Stimulated activated CD4-positive, alpha-beta T cell treated with anti-CD3 and anti-CD28 coated beads, TNF-alpha, amount 100 ng/mL, for 1 hour (primary cell): ENCODE measurements at places on chromosomes 13 and 19.

GRCh38 chr19:19470579-19470978 lies 44.8 kb downstream of the TSSK6 start:
- no peak for DNase-seq

- DNase-seq: no peak
Observed at GRCh38 chr19:42989851-42990250, 36.4 kb downstream of the PSG11 start.

DNA sequence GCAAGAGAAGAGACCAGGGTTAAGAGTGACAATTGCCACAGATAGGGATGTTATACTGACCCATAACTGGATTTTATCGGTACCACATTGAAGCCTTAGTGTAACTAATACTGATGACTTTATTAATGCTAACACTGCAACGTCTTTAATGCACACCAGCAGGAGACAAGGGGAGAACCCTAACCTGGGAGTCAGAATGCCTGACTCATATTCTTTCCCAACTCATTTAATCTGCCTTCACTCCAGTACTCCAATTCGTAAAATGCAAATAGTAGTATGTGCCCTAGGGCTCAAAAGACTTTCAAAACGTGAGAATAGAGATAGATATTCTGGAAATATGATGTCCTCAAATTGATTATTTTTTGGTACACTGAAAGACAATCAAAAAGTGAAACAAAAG lies 62.4 kb downstream of the GPC6 start:
- no peak for DNase-seq

- no peak for DNase-seq
Observed at GRCh38 chr13:39976481-39976880, 321.0 kb downstream of the COG6 start.

DNA sequence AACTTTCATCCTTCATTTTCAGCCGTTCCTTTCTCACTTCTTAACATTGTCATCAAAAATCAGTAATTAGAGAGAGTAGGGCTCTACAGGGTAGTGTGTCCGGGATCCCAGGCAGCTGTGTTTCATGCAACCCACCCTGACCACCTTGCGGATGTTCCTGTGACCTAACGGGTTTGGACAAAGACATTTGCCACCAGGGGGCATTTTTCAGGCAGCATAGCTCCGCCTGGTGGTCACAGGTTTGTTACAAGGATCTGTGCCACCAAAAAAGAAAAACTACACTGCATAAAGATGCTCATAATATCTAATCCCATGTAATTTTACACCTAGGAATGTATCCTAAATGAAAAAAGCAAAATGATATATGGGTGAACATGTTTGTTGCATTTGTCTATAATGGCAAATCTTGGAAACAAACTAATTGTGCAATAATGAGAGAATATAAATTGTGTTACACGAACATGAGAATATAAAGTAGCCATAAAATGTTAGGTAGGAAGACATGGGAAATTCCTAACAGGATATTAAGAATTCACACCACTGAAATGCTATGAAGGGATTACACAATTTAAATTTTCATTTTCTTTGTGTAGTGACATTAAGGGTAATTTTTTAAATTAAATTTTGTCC lies 123.0 kb downstream of the SLC7A1 start:
- DNase-seq: peak; percentile 4

GRCh38 chr13:23433171-23434153 lies at the start of gene SACS:
Gene SACS, minus strand, starts transcription at chr13:23433702. Its CDS starts 22,463 bp downstream, at chr13:23411239.
- no peak for DNase-seq

- no peak for DNase-seq
Observed at GRCh38 chr19:48770266-48770665, 14.9 kb downstream of the FGF21 start.

DNA sequence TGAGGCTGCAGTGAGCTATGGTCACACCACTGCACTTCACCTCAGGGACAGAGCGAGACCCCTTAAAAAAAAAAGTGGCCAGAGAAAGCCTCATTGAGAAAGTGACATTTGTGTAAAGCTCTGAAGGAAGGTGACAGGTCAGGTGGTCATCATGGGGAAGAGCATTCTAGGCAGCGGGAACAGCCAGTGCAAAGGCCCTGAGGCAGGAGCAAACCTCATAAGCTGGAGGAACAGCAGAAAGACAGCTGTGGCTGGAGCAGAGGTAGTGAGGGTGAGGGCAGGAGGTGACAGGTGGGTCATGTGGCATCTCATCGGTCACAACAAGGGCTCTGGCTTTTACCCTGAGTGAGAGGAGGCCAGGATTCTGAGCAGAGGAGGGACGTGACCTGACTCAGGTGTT lies 64.4 kb downstream of the RYR1 start:
- DNase-seq: no peak

DNA sequence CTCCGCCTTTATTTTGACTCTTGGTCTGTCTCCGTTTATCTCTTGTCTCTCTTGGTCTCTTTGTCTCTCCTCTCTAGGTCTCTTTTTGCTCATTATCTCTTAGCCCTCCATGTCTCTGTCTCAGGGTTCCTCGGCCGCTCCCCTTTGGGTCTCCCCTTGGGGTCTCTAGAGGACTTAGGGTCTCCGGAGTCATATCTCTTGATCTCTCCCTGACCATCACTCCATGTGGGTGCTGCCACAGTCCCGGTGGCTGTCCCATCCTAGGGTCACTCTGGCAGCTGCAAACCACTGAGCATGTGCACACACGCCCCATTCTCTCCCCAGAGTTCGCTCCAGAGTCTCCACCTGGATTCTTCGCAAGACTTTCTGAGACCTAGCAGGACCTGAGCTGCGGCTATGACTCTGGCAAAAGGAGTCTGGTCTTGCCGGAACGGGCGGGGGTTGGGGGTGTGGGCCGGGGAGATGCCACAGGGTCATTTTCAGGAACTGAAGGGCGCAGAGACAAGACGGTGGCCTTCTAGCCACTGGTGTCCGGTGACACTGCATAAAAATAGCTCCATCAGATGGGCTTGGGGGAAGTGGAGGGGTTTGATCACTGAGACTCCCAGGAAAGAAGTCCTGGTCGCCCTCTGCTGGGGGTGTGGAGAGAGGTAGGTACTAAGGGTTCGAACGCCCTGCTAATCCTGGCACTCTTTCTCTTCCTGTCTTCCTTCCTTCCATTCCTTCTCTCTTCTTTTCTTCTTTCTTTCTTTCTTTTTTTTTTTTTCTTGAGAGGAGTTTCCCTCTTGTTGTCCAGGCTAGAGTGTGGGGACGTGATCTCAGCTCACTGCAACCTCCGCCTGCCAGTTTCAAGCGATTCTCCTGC lies 1.2 kb upstream of the KCNA7 start:
- no peak for DNase-seq

- no peak for DNase-seq
Observed at GRCh38 chr19:7266832-7267231, 27.4 kb downstream of the INSR start.

GRCh38 chr19:1624458-1624857 lies 19.2 kb upstream of the UQCR11 start:
- DNase-seq: peak; percentile 26

DNA sequence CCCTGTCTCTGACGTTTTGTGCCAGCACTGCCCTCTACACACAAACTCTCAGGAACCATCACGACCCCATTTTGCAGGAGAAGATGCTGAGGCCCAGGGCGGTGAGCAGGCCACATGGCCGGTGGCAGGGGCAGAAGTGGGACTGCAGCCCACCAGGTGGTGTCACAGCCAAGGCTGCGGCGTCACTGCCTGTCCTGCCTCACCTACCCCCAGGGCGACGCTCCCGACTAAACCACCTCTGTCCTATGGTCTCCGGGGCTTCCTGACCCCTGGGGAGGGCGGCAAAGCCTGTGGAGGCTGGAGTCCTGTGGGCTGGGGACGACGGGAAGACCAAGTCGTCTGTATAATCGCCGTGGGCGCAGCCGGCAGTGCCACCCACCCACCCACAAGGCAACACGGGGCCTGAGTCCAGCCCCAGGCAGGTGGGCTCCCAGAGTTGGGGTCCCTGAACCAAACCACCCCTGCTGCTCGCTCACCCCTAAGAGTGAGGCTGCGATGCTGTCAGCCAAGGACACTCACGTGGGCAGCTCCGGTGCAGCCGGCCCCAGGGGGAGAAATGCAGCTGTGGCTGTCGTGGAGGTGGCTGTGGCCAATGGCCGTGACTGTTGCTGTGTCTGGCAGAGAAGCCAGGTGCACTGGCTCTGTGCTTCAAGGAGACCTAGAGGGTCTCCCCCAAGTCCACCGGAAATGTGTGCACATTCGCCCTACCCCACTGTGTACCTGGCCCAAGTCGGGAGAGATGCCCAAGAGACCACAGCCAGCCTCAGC lies 29.7 kb downstream of the RASA3 start:
- no peak for DNase-seq

GRCh38 chr19:30364866-30365800 lies 7.1 kb upstream of the ZNF536 start:
- no peak for DNase-seq

- no peak for DNase-seq
Observed at GRCh38 chr19:42345191-42345812, 19.9 kb downstream of the MEGF8 start.

DNA sequence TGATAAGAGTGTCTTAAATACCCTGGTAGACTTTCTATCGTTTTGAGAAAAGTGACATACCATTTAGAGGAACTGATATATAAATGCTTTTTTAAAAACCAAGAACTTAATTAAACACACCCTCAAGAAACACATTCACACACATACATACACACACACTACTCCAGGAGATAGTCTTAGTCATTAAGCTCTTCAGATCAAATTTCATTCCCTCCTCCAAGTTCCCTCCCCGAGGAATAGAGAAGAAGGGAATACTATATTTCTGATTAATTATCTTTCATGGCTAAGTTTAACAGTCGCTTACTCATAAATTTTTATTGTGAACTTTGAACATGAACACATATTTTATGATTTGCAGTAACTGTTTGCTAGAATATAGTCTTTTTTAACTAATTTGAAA lies 1109.5 kb downstream of the SLITRK1 start:
- DNase-seq: no peak

- no peak for DNase-seq
Observed at GRCh38 chr13:93412676-93413075, 186.1 kb downstream of the GPC6 start.

GRCh38 chr13:114237415-114238112 lies 2.9 kb downstream of the CDC16 start:
- DNase-seq: no peak

DNA sequence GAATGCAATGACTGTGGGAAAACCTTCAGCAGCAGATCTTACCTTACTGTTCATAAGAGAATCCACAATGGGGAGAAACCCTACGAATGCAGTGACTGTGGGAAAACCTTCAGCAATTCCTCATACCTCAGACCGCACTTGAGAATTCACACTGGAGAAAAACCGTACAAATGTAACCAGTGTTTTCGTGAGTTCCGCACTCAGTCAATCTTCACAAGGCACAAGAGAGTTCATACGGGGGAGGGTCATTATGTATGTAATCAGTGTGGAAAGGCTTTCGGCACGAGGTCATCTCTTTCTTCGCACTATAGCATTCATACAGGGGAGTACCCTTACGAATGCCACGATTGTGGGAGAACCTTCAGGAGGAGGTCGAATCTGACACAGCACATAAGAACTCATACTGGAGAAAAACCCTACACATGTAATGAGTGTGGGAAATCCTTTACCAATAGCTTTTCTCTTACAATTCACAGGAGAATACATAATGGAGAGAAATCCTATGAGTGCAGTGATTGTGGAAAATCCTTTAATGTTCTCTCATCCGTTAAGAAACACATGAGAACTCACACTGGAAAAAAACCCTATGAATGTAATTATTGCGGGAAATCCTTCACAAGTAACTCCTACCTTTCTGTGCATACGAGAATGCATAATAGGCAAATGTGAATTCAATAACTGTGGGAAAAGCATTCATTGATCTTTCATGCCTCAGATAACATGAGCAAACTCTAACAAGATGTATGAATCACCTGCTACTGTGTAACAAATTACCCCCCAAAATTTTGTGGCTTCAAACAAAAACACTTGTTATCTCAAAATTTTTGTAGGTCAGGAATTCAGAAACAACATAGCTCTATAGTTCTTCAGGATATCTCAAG lies 13.8 kb downstream of the ZNF557 start:
- no peak for DNase-seq

GRCh38 chr19:48968813-48969218 lies 3.7 kb downstream of the FTL start:
- DNase-seq: no peak

DNA sequence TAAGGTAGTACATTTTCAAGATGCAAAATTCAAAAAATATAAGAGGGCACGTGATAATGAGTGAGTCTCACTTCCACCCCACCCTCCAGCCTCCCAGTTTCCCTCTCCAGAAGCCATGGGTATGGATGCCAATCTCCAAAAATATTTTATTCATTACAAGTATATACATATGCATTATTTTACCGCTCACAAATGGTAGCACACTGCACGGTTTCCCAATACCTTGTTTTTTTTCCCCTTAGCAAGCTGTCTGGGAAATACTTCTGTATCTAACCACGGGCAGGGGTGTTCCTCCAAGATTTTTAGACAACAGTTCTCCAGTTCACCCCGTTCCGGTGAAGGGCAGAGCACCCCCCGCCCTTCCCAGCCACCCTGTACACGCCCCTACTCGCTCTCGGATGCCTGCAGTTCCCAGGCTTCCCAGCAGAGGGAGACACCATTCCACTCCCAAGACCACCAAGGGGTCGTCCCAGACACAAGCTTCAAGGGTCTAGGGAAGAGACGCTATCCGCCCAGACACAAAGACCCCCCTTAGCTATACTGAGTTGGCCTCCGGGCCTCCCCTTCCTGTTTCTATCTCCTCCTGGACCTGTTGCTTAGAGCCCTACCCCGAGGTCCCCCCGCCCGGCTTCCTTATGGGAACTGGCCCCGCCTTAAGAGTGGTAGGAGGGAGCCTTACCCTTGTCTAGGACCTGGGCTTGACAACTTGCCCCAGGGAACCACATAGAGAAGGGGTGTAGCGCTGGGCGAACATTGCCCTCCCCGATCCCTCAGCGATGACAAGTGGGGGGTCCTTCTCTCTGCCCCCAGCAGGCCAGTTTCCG lies 1.1 kb upstream of the FXYD3 start:
- peak; percentile 16 for DNase-seq

DNA sequence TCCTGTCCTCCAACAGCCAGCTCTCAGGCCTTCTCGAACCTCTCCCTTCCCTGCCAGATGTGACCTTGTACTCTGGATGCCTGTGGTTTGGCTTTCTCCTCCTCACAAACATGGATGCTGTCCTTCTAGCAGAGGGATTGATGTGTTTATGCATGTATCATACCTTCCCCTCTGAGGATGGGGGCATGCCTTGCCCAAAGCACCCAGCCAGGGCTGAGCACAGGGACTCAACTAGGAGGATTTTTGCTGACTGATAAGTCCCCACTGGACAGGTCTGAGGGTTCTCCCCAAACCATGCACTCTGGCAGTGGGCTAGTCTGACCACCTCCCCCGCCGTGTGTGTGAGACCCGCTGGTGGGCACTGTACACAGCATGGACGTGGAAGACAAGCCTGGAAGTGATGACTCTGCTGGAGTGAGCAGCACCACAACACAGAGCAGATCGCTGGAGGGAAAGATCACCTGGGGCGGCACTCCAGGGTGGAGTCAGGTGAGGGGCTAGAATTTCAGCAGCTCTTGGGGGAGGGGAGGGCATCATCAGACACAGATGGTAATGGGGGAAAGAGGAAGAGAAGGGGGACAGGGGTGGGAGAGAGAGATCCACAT lies 360.3 kb upstream of the ZNF507 start:
- DNase-seq: no peak
